Activated T-cell treated with anti-CD3 and anti-CD28 coated beads, Interleukin-2, amount 50 U/mL, for 24 hours (primary cell): ENCODE measurements at places on chromosomes 1 and 21.

DNA sequence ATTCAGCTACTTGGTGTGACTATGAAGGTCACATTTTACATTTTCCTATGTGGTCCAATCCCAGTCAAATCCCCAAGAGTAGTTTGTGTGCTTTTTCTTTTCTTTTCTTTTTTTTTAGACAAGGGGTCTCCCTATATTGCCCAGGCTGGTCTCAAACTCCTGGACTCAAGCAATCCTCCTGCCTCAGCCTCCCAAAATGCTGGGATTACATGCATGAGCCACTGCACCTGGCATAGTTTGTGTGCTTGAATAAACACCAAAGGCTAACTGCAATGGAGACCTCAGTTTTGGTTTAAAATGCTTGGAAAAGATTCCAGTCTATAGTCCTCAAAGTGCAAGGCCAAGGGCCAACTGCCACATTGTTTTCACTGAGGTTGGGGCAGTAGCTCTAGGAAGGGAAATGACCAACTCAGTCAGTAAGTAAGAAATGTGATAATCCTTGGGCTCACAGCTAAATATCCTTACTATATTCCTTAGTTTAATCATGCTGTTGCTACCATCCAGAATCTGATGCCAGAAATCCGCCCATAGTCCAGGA is 38.6 kb downstream of the EIF2B3 start:
- DNase-seq, result no peak

DNA sequence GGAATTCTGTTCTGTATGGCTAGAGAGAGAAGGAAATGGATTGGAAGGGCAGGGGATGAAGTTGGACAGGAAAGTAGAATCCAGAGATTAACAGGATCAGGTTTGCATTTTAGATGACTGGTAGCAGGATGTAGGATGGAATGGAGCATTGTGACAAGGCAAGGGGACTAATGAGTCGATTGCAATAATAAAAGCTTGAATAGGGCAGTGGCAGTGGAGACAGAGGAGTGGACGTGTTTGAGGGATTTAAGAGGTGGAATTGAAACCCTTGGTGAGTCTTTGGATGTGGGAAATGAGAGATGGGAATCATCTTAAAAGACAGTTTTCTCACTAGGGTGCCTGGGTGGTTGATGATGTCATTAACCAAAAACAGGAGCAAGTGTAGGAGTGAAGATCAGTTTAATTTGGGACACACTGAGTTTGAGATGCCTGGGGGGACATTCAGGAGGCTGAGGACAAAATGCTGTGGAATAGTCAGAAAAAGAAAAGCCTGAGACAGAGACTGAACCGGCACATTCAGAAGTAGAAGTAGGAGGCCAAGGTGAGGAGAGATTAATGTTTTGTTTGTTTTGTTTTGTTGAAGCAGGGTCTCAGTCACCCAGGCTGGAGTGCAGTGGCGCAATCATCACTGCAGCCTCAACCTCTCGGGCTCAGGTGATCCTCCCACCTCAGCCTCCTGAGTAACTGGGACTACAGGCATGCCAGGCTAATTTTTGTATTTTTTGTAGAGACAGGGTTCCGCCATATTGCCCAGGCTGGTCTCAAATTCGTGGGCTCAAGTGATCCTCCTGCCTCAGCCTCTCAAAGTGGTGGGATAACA is 29.1 kb upstream of the C1orf146 start:
- no peak for DNase-seq

DNA sequence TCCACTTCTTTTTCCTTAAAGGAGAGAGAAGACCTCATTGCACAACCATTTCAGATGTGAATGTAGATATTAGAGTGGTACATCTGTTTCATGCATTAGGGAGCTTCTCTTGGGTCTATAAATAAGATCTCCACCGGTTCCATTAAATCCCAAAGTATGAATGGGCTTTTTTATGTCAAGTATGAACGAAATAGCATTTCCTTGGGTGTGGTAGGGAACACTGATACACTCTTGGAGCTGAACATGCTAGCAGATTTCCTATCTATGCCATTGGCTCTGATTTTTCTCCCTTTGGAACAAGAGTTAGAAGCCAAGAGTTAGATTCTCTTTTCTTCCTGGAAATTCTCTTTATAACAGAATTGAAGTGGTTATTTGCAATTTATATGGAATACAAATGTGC is 245.6 kb upstream of the ADAMTS5 start:
- no peak for DNase-seq

- no peak for DNase-seq
These were observed 51.9 kb downstream of the KIAA1614 start for GRCh38 chr1:180964595-180964994.

DNA sequence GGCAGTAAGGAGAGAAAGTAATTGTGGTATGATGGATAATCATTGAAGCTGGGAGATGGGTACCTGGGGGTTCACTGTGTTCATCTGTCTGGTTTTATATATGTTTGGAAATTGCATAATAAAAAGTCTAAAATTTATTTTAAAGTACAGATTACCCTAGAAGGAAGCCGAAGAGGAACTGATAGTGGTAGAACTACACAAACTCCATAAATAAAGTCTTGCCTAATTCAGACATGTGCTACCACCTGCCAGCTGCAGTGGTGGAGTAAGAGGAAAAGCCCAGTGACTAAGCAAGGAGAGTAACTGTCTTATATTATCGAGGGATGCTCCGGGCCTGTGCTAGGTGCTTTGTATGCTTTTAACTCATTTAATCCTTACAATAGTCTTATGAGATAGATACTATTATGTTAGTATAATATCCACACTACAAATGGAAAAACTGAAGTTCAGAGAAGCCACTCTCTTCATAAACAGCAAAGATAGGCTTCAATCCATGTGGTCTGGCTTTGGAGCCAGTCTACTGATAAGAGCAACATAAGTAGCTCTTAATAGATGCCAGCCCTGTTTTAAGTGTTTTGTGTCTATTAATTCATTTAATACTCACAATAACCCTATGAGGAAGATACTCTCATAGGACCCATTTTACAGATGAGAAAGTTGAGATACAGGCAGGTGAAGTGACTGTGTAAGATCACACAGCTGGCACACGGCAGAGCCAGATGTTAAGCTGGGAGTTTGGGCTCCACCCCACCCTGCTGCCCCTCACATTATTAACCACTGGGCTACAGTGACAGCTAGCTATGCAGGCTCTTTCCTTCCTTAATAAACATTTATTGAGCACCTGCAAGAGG is 56.8 kb upstream of the HNRNPU start:
- no peak for DNase-seq

DNA sequence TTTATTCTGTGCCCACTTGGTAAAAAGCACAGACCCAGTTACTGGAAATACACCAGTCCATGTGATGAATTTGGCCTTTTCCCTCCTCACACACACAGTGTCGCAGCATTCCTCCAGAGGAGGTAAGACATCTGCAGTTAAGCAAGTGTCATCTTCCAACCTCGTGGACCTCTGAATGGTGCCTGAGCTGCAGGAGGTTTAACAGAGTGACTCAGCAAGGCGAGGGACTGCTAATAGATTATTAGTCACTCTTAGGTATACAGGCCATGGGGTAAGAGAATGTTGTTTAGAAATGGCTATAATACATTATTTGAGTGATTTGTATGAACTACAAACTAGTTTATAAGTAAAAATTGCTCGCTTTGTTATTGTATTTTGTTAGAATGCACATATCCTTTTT is 8.6 kb upstream of the LRRC8B start:
- DNase-seq, result no peak

DNA sequence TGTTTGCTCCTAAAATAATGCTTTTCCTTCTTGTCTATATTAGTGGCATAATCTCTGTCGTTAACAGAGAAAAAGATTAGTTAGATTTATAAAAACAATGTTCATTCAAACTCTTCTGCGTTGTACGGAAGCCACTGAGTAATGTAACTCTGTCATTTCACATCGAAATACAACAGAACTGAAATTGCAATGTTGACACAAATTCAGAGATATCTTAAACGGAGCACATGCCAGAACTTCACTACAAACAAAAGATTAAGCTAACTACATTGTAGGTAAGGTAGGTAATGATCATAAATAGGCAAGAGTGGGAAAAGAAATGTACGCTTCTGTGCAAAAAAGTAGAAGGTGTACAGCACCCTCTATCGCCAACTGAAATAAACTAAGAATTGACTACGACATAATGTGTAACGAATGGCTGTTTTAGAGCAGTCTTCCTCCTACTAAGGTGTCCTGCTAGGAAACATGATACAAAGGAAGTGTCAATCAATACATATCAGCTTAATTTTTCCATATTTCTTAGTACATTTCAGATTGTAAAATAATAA is 56.6 kb downstream of the PCNX2 start:
- no peak for DNase-seq

GRCh38 chr1:200042119-200042551 is 14.6 kb downstream of the NR5A2 start:
- no peak for DNase-seq

DNA sequence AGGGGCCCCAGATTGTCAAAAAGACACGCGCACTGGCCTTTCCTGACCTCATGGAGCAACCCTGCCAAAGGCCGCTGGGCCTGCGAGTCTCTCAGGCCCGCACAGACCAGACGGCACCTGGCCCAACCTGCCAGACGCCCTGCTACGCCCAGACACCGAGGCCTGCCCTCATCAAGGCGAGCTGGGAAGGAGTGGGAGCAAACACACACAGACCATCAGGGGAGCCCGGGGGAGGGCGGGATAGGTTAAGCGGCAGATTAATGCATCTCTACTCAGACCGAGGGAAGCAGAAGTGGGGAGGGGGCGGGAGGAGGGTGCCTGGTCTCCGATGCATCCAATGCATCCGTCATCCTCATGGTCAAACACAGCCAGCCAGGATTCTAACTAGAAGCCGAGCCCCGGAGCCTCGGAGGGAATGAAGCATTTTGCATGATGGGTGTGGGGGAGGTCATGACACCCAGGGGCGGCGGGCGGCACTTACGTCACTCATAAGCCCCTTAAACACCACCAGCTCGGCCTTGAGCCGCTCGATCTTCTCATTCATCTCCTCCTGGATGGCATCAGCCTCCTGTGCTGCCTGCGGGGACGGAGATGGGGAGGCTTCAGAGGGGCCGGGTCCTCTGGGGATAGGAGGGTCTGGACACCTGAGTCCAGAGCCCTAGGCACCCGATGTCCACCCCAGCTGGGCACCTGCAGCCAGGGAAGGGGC is 17.0 kb upstream of the ALDH4A1 start:
- no peak for DNase-seq

GRCh38 chr1:84884671-84885389 is 8.2 kb downstream of the LPAR3 start:
- DNase-seq, result no peak

GRCh38 chr21:32468681-32469111 is 56.2 kb downstream of the EVA1C start:
- DNase-seq, result no peak

DNA sequence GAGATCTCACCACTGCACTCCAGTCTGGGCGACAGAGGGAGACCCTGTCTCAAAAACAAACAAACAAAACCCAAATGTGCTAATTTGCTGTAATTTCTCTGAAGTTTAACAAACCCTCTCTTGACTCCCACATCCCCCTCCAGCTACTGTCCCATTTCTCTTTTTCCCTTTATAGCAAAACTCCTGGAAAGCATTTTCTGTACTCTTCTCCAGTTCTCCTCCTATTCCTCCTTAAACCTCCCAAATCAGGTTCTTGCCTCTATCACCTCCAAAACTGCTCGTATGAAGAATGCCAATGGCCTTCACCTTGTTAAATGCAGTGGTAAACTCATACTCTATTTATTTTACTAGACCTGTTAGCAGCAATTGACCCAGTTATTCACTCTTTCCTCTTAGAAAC is 3.7 kb upstream of the USP48 start:
- DNase-seq, result no peak

DNA sequence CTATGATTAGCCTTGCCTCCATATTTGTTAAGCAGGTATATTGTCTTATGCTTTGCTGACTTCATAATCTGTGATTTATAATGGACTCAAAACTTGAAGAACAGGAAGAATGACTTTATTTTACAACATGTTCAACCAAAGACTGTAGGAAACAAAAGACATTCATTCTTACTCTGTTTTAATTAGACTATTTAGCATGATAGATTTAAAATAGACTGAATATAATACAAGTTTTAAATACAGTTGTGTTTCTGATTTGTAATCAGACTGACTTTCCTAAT is 63.1 kb downstream of the CDC14A start:
- DNase-seq, result no peak

GRCh38 chr21:34936371-34936789 is 112.7 kb downstream of the RUNX1 start:
- DNase-seq, result no peak

DNA sequence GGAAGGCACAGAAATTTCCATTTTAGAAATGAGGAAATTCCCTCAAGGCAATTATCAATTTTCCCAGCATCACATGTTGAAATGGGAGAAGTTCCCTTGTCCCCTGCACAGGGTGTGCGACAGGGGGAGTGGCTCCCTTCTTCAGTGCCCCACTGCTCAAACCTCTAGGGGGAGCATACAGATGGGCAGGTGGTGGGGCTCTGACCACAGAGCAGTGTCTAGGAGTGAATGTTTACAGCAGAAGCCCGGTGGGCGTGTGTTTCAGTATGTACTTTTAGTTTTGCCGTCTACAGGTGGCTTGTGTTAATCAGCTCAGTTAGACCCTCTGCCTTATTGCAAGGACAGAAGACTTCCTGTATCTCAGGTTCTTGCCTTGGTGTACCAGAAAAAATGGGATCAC is 493.7 kb upstream of the PLXNA2 start:
- no peak for DNase-seq

GRCh38 chr1:39917825-39918224 is 16.1 kb upstream of the MYCL start:
- DNase-seq, result no peak

DNA sequence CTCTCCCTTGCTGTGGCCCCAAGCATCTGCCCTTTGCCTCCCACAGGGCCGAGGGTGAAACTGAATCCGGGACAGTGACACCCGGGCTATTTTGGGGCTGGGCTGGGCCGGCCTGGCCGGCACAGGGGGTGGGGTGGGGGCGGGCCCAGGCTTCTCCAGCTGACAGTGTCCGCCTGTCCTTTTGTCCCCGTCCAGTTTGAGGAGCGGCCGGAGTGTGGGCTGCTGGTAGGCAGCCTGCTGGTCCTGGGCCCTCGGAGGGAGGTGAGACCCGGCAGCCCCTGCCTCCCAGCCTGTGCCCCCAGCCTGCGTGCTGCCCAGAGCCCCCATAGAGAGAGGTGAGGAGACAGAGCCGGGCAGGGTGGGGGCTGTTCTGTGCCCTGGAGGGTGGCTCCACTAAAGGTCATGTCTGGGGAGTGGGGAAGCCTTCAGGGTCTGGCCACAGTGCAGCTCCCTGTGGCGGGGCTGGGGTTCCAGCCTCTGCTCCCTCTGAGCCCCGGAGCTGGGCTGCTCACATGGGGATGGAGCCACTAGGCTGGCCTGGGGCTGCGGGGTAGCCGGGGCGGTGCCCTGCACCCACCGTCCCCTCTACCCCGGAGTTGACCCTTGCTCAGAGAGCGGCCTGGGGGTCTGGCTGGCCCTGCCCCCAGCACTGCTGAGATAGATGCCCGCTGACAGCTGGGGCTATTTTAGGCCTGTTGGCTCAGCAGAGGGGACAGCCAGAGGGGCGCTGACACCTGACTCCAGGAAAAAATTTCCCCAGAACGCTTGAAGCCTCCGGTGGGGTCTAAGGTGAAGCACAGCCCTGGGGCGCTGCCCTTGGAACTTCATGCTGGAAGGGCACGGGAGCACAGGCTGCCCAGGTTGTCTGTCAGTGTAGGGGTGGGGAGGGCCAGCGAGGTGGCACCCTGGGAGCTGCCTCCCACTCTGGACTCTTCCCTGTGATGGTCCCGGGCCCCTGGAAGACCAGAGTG is at the start of gene OBSCN:
Gene OBSCN, plus strand, starts transcription at position 194 of the 971 bp plus-strand sequence. CDS start 3,740 bp downstream, outside the sequence.
- no peak for DNase-seq
